ENCODE measurements at places on chromosomes 16 and 17. TPM values are rescaled to one million over a fixed set of nuclear protein-coding genes. Genes with fewer than 3 reads are reported as not detected.

The BOLA2 gene
- total RNA-seq = 9.8 TPM

GRCh38 chr16:86665319-86665675 is 86.9 kb downstream of the FOXL1 start:
- no peak for DNase-seq

- no peak for DNase-seq
Measured at GRCh38 chr16:56732832-56733231, 2.9 kb downstream of the NUP93 start.

DNA sequence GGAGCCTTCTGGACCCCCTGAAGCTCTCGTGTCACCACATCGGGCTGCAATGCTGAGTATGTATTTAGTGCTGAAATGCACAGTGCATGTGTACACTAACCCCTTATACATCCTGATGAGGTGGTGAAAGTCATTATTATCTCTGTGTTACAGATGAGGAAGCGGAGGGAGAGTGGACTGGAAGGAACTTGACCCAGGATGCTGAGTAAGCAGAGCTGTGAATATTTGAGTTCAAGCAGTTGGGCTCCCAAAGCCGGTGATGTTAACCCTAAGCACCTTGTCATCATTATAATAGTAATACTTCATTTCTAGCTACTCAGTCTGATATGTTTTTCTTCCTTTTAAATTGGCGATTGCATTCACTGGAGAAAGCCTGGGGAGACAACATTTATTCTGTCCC is 25.9 kb upstream of the NKD1 start:
- no peak for DNase-seq

The FBXW10B gene
- not detected for total RNA-seq

The PPP1R27 gene
- total RNA-seq = not detected

GRCh38 chr17:16933317-16934132 is 38.4 kb downstream of the TNFRSF13B start:
- DNase-seq = no peak

The PIRT gene
- not detected for total RNA-seq

- no peak for DNase-seq
Measured at GRCh38 chr16:67653128-67653788, 6.8 kb downstream of the ACD start.

- DNase-seq = no peak
Measured at GRCh38 chr17:41917679-41918313, 955 bp downstream of the ACLY start.

DNA sequence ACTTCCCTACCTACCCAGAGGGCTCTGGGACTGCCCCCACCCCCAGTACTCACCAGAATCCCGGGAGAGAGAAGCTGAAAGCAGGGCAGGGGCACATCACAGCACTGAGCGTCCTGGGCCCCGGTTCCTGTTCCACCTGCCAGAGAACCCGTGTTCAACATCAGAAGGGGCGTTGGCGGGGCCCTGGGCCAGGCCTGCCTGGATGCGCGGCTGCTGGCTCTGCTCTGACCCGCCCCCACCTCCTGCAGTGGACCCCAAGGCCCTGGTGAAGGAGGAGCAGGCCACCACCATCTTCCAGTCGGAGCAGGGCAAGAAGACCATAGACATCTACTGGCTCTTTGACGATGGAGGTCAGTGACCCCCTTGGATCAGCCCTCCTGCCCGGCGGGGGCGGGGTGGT is 27.7 kb downstream of the SLC12A3 start:
- DNase-seq = no peak

GRCh38 chr16:30767767-30768465 is 5.8 kb downstream of the RNF40 start:
- no peak for DNase-seq

- DNase-seq = no peak
Measured at GRCh38 chr17:149897-150584, 12.7 kb downstream of the SCGB1C2 start.

GRCh38 chr17:49910094-49910857 is 58.7 kb upstream of the DLX4 start:
- peak; percentile 82 for DNase-seq

- no peak for DNase-seq
Measured at GRCh38 chr16:27217256-27217655, 13.9 kb downstream of the KDM8 start.

The LITAFD gene
- not detected for total RNA-seq

DNA sequence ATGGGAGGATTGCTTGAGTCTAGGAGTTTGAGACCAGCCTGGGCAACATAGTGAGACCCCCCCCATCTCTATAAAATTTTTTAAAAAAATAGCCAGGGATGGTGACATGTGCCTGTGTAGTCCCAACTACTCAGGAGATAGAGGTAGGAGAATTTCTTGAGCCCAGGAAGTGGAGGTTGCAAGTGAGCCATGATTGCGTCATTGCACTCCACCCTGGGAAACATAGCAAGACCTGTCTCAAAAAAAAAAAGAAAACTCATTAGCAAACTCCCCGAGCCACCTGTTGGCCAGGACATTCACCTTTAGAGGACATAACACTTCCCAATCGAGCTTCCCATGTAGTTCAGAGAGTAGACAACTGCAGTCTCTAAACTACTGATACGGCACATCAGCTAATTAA is 274.2 kb downstream of the ABCC12 start:
- no peak for DNase-seq

The OTOP3 gene
- total RNA-seq = not detected

The GEMIN4 gene
- 55.9 TPM for total RNA-seq

Measured in H1 (cell line).